ENCODE measurements at places on chromosomes 7 and 10. TPM values are rescaled to one million over a fixed set of nuclear protein-coding genes. Genes with fewer than 3 reads are reported as not detected.
A peak's percentile ranks its signal among the peaks of the same experiment; 100 is the strongest.

GRCh38 chr10:74297389-74298080 lies 146.5 kb downstream of the ADK start:
- no peaks in the 10 kb centered on the region for H3K27me3 ChIP-seq
- peaks cover 10% of the 10 kb centered on the region for H3K36me3 ChIP-seq
- DNase-seq: no peak
- H3K4me1 ChIP-seq: peaks cover 31% of the 10 kb centered on the region

DNA sequence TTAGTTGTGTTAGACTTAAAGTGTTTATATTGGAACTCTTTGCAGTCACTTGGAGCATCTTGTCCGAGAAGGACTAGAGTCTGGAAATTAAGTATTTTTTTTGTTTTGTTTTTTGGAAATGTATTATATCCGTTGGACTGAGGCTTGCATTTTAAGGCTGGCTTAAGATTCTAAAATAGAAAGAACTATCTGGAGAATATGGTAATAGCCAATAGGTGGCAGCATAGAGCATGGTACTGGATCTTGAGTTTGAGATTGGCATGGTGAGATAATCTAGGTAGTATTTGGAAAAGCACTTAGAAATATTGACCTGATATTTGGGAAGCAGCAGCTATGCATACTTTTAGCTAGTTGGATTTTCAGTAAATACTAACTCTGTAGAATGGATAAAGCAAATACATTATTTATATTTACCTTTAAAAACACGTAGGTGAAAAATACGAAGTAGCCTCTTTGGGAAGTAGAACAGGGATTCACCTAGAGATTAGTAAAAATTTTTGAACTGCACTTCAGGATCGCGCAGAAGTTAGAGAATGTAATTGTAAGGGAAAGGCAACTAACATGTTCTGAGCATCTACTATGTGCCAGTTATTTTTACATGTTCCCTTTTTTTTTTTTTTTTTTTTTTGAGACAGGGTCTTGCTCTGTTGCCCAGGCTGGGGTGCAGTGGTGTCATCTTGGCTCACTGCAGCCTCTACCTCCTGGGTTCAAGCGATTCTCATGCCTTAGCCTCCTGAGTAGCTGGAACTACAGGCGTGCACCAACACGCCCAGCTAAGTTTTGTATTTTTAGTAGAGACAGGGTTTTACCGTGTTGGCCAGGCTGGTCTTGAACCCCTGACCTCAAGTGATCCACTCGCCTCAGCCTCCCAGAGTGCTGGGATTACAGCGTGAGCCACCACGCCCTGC lies 78.6 kb downstream of the LCOR start:
- H3K27me3 ChIP-seq: no peaks in the 10 kb centered on the region
- peaks cover 67% of the 10 kb centered on the region for H3K36me3 ChIP-seq
- no peak overlapping the region for H3K27ac ChIP-seq
- DNase-seq: no peak
- no peak overlapping the region for H3K4me3 ChIP-seq

DNA sequence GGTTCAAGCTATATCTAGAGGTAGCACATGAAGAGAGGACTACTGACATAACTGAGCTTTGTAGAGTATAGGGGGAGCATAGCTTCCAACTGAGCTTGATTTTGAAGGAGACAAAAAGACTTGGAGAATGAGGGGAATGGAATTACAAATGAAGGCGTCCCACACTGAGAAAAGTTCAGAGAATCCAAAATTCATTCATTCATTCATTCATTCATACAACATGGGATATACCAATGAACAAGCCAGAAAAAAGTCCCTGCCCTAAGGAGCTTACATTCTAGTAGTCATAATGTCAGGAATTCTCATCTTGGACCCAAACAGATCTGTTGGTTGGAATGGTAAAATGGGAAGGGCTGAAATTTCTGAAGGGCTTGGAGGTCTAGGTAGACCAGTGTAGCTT lies 62.0 kb downstream of the ENTPD1 start:
- no peaks in the 10 kb centered on the region for H3K27me3 ChIP-seq
- H3K27ac ChIP-seq: peak overlapping the region; percentile 87
- no peak overlapping the region for H3K4me3 ChIP-seq
- peaks cover 95% of the 10 kb centered on the region for H3K4me1 ChIP-seq
- H3K36me3 ChIP-seq: peaks cover 47% of the 10 kb centered on the region

- no peak for DNase-seq
- no peak overlapping the region for H3K4me3 ChIP-seq
- no peaks in the 10 kb centered on the region for H3K36me3 ChIP-seq
- H3K4me1 ChIP-seq: no peaks in the 10 kb centered on the region
Measured at GRCh38 chr10:121294630-121295029, 303.6 kb downstream of the FGFR2 start.

The CCAR1 gene
- 88.2 TPM for total RNA-seq

Data from activated B cell treated with CpG ODN at 0.5 μM for 24 hours (primary cell).